ENCODE measurements at places on chromosomes 13 and 19. TPM values are rescaled to one million over a fixed set of nuclear protein-coding genes. Genes with fewer than 3 reads are reported as not detected.
A peak's percentile ranks its signal among the peaks of the same experiment; 100 is the strongest.

GRCh38 chr19:10018263-10018662 lies 5.0 kb downstream of the RDH8 start:
- no peak for DNase-seq

DNA sequence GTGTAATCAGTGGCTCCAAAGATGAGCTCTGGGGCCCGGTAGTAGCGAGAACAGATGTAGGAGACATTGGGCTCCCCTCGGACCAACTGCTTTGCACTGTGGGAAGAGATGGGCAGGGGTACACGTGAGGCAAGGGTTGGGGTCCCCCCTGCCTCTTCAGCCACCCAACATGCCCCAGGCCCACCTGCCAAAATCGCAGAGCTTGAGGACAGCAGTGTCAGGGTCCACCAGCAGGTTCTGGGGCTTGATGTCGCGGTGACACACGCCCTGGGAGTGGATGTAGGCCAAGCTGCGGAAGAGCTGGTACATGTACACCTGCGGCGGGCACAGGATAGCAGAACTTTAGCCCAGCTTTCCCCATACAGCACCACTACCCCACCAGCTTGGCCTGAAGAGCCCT lies 8.0 kb downstream of the GSK3A start:
- DNase-seq: no peak

- DNase-seq: no peak
These were observed 6.7 kb downstream of the AKAP8 start for GRCh38 chr19:15372891-15373301.

Gene PLIN4
- total RNA-seq: not detected

GRCh38 chr19:10553087-10553667 lies 9.5 kb downstream of the ATG4D start:
- DNase-seq: no peak

Gene CYP2F1
- not detected for total RNA-seq

Gene TTYH1
- total RNA-seq: not detected

DNA sequence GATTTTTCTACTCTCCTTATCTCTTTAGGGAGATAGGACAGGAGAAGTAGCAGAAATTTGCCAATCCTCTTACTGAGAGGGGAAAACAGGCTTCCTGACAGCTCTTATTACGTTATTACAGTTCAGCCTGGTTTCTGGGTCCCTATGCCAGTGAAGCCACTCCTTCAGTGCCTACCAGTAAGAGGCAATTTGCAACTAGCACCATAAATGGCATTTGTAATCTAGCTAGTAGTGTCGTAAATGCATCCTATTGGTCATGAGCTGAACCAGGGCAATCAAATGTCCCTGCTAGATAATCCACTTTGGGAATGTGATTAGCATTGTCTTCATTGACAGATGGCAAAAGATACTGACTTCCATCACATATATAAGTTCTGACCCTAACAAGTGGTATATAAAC lies 428.8 kb downstream of the DCT start:
- no peak for DNase-seq

GRCh38 chr13:21833921-21834320 lies 163.0 kb downstream of the FGF9 start:
- DNase-seq: no peak

DNA sequence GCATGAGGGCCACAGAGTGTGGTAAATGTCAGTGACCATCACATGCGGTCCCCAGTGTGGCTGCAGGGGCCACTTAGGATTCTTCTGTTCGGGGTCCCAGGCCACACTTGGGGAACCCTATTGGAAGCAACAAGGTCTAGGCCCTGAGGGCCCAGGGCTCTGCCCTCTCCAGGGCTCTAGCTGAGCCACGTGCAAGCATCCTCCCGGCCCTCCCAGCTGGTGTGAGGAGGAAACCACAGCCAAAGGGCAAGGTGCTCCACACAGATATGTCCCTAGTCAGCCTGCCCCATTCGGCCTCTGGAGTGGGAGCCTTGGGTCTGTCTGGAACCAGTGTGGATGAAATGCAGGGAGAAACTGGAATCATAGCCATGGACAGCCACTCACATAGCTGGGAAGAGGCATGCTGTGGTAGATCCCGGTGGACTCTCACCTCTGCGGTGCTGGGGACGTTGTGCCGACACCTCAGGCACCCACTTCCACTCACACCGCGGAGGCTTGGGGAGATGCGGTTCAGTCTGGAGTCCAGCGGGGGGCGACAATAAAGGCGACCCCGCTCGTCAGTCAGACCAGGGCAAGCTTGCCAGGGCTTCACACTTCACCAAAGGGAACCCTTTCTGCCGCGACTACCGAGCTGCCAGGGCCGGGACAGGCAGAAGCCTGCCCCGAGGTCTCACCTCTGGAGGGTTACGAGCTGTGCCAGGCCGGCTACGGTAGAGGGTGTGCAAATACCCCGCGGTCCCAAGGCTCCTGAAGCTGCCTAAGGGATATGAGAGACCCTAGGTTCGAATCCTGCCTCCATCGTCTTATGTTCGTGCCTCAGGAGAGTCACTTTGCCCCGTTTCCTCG lies 4.3 kb upstream of the ZNF497 start:
- no peak for DNase-seq

DNA sequence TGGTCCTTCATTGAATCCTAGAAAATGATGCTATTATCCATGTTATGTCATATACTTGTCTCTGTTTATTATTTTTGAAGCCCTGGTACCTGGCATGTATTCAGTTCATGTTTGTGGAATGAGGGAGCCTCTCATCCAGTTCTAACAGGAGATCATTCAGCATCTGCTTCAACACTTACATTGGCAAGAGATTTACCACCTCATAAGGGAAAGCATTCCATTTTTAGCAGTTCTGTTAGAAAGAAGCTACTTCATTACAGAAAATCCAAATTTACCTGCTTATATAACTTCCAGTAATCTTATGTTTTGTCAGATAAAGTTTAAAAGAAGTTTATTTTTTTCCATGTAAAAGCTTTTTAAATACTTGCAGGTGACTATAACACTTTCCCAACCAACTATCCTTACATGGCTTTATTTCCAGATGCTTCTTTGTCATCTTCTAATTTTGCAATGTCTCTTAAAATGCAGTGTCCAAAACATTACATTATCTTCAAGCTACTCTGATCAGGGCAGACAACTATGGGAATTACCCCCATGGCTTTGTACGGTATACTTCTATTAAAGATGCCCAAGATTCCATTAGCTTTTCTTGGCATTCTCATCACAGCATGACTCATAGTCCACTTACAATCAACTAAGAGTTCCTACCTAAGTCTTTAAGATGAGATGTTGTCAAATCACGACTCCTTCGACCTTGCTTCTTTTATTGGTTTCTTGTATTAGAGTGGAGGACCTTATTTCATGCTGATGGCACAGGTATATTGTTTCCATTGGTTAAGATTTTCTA lies 262.1 kb downstream of the PCDH9 start:
- DNase-seq: no peak

Gene RUBCNL
- total RNA-seq: 3.7 TPM

Gene ZNF528
- total RNA-seq: 2.9 TPM

DNA sequence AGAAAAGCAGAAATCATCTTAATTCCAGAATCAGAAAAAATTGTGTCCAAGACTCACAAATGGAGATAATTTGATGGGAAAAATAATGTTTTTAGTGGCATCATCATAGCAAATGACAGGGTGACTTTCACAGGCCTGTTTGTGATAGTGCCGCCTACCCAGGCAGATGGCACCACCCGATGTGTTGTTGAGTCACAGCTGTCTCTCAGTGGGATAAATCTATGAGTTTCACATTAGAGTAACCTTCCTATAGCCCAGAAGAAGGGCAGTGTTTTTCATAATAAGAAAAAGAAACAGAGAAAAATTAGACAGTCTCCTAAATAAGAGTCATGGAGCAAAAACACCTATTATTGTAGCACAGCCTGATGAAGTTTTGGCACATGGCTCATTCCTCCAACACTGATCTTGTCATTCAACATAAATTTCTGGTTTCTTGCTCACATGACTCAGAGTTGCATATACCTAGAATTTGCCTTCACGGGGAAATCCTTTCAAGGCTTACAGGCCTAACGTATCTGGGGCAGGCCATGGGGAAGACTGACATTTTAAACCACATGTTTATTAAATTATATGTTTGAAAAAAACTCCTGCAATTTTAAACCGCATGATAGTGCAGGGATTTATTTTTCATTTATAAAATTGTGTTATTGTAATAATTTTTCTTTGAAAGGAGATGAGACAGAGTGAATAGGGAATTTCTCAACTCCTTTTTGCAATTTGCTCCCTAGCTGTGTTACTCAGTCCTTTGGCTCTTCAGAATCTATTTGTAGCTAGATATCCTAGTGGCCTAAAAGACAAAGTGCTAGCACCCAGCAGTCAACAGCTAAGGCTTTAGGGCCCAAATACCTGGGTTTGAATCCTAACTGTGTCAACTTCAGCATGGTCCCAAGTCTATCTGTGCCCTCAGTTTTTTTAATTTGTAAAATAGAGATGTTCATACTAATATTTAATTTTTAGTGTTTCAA lies 393.7 kb downstream of the NDFIP2 start:
- no peak for DNase-seq

DNA sequence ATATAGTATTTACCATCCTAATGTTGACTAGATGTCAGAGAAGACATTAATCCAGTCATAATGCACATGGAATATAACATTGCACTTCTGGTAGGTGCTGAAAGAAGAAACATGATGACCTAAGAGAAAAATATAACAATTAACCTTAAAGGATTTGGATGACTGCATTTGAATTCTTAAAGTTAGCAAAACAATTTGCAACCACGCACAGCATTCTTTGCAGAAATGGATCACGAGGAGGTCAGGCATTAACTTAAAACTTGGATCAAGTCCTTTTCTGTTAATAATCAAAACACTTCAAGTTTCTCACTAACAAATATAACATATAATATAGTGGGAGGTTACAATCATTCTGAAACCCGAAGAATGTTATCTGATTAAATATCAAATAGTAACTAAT lies 525.0 kb upstream of the SLITRK6 start:
- DNase-seq: no peak

GRCh38 chr19:517721-518597 lies 10.7 kb downstream of the TPGS1 start:
- DNase-seq: no peak

Gene ZNF439
- total RNA-seq: 4.4 TPM

DNA sequence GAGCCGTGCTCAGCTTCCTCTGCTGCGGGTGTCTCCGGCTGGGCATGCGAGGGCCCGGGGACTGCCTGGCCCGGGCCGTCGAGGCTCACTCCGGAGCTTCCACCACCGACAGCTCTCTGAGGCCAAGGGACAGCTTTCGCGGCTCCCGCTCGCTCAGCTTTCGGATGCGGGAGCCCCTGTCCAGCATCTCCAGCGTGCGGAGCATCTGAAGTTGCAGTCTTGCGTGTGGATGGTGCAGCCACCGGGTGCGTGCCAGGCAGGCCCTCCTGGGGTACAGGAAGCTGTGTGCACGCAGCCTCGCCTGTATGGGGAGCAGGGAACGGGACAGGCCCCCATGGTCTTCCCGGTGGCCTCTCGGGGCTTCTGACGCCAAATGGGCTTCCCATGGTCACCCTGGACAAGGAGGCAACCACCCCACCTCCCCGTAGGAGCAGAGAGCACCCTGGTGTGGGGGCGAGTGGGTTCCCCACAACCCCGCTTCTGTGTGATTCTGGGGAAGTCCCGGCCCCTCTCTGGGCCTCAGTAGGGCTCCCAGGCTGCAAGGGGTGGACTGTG lies 1.2 kb downstream of the S1PR4 start:
- DNase-seq: peak; percentile 74

DNA sequence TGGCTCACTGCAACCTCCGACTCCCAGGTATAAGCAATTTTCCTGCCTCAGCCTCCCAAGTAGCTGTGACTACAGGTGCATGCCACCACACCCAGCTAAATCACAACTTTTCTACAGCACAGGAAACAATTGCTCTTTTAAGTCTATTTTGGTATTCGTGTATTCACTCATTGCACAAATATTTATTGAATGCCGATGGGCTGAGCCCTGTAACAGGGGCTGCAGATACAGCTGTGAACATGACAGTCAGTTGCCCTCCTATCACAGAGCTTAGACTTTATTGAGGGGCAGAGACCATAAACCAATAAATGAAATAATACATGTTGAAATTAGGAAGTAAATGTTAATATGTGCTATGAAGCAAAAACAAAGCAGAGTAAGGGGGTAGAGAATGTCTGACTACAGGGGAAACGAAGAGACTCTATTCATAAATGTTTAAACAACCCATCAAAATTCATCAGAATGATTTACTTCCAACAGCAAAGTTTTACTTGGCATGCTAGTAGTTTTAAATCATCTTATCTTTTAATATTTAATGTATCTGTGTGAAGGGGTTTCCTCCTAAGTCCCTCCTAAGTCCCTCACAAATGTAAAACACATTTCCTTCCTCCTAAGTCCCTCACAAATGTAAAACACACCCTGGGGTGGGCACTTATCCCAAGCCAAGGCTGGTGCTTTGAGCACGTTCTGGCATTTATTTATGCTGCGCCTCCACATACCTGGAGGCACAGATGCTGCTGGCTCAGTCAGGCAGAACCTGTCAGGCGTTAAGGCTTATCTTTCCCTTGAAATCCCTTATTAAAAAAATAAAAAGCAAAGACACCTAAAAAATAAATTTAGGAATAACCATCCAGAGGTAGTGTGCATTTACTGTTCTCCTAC lies 140.8 kb downstream of the MIPEP start:
- DNase-seq: no peak

GRCh38 chr13:23870356-23871140 lies 18.7 kb downstream of the MIPEP start:
- DNase-seq: no peak

- no peak for DNase-seq
These were observed 35.1 kb downstream of the ELF1 start for GRCh38 chr13:40983725-40984667.

DNA sequence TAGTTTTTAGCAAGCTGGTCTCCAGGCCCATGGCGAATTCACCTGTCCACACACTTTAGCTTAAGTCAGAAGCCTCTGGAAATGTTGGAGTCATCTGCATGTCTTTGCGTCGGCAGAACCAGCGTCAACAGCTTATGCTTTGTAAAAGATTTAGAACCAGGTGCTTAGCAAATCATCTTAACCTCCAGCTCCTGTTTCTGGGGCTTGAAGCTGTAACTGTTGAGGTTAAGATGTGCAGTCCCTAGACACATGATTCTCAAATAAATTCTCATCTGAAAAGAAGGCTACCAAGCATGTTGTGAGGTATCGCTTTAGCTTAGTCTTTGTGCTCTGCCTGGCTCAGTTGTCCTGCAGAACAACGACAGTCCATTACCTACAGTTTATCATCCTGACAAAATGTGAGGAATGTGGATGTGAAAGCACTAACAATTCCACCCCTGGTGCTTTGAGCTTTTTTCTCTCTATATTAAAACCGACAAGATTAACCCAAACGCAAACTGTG lies 4.4 kb downstream of the EFNB2 start:
- DNase-seq: no peak

- DNase-seq: no peak
These were observed 15.2 kb downstream of the F10 start for GRCh38 chr13:113137691-113138298.

- no peak for DNase-seq
These were observed 79.3 kb downstream of the GPC6 start for GRCh38 chr13:93305886-93306285.

Gene ANGPTL8
- total RNA-seq: not detected

- DNase-seq: no peak
These were observed 200.2 kb downstream of the DCLK1 start for GRCh38 chr13:35930665-35931631.

- DNase-seq: no peak
These were observed 133.2 kb downstream of the LMO7 start for GRCh38 chr13:75769141-75769905.

All from activated naive CD4-positive, alpha-beta T cell treated with anti-CD3 and anti-CD28 coated beads for 36 hours (primary cell).